ENCODE measurements at places on chromosomes 11 and 22. TPM values are rescaled to one million over a fixed set of nuclear protein-coding genes. Genes with fewer than 3 reads are reported as not detected.
A peak's percentile ranks its signal among the peaks of the same experiment; 100 is the strongest.

Gene OR52I1
- total RNA-seq = not detected

Gene KCNA4
- total RNA-seq = not detected

Gene SLC22A8
- not detected for total RNA-seq

Gene PICALM
- 108 TPM for total RNA-seq

Gene MRGPRX4
- not detected for total RNA-seq

Gene DRICH1
- not detected for total RNA-seq

GRCh38 chr22:27045103-27045947 lies 387.9 kb downstream of the MIAT start:
- no peak for DNase-seq

- peak; percentile 45 for DNase-seq
Measured at GRCh38 chr11:87353771-87354345, 316.1 kb downstream of the TMEM135 start.

DNA sequence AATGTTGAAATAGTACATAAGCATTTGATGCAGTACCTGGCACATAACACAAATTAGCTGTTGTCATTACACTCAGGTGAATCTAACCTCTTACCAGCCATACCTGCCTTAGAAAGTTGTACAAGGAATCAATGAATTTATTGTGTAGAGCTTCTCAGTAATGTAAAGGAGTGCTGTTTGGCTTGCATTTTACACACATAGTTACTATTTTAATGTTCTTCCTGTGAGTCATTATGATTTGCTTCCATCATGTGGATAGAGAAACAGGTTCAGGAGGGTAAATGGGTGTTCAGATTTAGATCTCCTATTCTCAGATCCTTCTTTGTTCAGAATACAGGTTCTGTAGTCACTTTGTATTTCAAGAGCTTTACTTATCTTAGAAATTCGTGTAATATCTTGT lies 27.6 kb upstream of the RCE1 start:
- DNase-seq = no peak

DNA sequence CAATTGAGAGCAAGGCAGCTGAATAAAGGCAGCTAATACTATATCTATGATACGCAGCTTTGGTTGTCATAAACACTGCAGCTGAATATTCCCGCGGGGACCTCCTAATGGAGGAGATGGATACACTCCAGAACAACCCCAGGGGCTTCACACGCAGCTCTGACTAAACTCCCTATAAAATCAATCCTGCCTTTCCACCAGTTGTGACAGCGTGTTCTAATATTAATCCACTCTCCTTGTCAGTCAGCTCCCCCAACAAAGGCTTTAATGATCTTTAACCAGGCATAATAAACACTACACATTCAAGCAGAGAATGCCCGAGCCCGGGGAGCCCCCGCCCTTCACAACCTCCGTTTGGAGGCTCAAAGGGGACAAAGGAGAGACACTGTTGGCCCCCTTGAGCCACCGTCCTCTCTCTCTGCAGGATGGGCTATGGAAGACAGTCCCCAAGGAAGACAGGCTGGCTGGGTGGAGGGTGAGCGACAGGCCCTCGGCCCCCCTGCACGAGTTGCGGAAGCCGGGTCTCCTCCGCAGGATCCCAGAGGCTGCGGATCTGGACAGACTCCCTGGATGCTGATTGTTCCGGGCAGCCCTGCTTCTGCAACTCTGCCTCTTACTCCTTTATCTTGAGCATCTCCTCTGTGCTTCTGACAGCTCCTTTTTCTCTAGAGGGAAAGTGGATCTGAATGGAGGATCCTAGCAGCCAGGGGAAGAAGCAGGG lies 565.2 kb downstream of the BUD13 start:
- DNase-seq = no peak

GRCh38 chr11:131809203-131809918 lies 438.9 kb downstream of the NTM start:
- no peak for DNase-seq

DNA sequence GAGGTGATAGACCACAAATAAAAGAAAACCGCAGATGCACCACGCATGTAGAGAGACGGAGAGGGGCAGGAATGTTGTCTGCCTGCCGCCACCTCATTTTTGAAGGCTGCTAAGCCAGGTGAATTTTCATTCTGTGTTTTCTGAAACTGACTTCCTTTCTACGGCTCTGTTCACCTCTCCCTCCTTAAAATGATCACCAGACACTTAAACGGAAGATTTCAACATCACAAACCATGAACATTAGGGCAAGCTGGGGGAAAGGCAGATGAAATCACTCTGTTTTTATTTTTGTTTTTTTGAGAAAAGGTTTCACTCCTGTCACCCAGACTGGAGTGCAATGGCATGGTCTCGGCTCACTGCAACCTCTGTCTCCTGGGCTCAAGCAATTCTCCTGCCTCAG lies 232.4 kb downstream of the MIAT start:
- no peak for DNase-seq

DNA sequence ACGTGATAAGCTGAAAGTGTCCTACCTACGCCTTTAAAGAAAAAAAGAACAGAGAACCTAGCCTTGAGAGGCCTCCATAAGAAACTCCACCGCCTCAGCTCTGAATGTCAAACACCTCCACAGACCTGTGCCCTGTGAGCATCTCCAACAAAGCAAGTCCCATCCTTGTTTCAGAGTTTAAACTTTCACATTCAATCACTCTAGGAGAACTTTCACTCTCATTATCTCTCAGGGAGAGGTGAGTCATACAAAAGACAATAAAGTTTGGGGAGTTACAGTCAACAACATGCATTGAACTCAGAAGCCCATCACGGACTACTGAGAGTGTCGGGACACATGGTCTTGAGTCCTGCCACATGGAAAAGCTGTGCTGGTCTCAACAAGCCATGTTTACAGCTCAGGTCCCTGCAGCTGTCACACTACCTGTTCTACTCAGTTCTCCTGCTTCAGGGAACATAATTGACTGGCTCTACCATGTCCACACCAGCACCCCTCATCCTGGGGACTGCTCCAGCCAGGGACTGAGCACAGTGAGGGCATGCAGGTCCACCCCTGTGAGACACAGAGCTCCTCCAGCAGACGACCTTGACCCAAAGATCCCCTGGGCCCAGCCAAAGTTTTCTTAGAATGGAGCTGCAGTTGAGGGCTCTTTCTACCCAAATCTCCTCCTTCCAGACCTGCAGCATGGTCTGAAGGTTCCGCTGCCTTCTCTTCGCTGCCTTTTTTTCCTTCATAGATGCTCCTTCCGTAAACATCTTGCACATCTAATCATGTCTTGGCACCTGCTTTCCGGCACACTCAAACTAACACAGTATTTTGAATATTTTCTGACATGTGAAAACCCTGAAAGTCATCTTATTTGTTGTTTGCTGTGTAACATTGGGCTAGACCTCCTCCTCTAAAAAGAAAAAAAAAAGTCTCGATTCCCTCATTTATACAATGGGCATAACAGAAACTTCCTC lies 114.9 kb downstream of the ETS1 start:
- peak; percentile 61 for DNase-seq

GRCh38 chr11:5038341-5038740 lies 8.0 kb upstream of the OR52J3 start:
- no peak for DNase-seq

DNA sequence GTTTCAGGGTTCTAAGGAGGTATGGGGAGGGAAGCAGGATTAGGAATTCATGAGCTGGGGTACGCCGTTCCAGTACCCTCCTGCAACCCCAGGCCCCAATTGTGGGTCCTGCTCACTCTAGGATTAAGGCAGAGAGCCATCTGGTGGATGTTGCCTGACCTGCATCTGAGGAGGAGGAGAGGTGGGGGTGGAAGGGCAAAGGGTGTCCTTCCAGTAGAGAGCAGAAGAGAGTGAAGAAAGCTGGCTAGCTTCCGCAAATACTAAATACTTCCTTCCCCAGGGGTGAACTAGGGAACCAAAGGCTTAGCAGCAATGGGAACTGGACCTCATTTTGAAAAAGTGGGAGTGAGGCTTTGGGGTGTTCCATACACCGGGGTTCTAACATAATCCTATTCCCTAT lies 10.6 kb downstream of the LRRC51 start:
- peak; percentile 83 for DNase-seq

DNA sequence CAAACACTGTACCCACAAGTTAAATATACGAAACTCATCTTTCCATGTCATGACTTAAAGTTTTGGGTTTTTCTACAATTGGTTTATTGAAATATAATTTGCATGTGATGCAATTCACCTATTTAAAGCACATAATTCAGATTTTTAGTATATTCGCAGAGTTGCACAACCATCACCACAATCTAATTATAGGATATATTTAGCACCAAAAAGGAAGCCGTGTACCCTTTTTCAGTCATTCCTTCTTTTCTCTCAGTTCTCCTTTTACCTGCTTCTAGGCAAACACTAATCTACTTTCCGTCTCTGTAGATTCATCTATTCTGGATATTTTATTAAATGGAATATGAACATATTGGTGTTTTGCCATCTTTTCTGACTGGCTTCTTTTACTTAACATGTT lies 1458.1 kb upstream of the TENM4 start:
- DNase-seq = no peak

DNA sequence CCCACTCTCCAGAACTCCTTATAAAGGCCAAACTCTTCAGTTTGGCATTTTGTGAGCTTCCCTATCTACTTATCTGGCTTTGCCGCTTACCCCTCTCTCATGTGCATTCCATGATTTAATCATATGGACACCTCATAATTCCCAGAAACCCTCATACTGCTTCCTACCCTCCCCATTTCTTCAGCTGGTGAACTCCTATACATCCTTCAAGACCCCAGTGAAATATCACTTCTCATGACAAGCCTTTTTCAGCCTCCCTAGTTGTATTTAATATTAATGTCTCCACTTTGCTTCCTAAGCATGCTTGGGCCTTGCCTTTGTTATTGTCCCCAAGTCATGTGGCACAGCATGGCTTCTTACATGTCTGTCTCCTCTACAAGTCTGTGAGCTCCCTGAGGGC lies 13.7 kb upstream of the TSPAN18 start:
- no peak for DNase-seq

- no peak for DNase-seq
Measured at GRCh38 chr11:116972691-116973090, 125.5 kb downstream of the SIK3 start.

DNA sequence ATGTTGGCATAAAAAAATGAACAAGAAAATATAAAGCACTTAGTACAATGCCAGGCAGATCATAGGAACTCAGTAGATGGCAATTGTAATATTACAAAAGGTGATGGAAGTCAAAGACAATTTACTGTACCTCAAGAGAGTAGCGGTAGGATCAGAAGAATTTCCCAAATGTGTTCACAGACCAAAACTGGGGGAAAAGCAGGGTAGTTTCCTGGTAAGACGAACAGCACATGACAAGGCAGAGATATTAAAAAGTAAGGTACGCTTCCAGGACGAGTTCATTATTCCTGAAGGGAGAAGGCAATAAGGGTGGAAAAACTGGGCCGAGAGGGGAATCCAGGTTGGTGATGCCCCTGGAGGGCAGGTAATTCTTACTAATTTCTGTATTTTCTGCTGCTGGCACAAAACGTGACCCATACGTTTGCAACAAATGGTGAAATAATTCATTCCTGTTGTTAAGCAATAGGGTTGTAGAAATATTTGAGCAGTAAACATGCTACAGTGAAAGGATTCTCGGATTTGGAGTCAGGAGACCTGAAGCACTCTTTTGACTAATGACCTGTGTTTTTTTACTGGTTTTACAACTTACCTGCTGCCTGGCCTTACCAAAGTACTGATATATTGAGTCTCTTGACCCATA lies 786 bp upstream of the ANKRD42 start:
- DNase-seq = no peak

- no peak for DNase-seq
Measured at GRCh38 chr11:63903884-63904283, 13.1 kb downstream of the RCOR2 start.

DNA sequence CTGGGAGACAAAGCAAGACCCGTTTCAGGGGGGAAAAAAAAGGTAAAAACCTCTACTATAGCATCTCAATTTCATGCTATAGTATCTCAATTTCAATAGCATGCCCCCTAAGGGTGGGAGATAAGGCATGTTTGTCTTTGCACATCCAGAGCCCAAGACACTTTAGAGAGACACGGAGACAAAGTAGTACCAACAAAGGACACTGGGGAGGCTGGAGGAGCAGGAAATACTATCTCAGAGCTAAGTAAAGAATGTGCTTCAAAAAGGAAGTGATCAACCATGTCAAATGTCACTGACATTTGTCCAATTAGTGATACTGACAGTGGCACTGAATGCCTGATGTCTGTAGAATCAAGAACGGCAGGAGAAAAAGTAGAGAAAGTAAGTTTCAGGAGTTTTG lies 68.6 kb downstream of the RRAS2 start:
- no peak for DNase-seq

DNA sequence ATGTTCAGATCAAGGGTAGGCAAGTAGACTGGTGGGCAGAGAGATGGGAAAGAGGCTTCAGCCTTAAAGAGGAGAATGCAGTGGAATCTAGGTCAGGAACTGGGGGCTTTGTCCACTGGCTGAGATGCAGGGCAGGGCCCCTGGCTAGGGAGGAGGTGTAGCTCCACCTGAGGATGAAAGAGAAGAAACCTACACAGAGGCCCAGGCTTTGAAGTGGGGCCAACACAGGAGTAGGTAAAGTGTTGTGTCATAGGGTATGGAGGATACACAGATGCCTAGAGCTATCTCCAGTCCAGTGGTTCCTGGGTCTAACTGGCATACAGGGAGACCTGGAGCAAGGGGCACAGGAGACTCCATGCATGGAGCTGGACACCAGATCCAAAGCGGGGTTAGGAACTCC lies 73.5 kb downstream of the RASSF10 start:
- DNase-seq = no peak

GRCh38 chr11:98630736-98631135 lies 390.0 kb upstream of the CNTN5 start:
- no peak for DNase-seq

- no peak for DNase-seq
Measured at GRCh38 chr11:69611548-69612526, 29.1 kb upstream of the CCND1 start.

- no peak for DNase-seq
Measured at GRCh38 chr11:120305286-120305685, 19.8 kb upstream of the TLCD5 start.

DNA sequence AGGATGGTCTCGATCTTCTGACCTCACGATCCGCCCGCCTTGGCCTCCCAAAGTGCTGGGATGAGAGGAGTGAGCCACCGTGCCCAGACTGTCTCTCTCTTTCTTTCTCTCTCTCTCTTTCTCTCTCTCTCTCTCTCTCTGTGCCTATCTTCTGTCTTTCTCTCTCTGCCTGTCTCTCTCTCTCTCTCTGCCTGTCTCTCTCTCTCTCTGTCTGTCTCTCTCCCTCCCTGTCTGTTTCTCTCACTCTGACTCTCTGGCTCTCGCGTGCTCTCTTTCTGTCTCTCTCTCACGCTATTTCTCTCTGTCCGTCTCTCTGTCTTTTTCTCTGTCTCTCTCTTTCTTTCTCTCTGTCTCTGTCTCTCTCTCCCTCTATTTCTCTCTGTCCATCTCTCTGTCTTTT lies 3911.2 kb upstream of the OR11H1 start:
- no peak for DNase-seq
